Kidney epithelial cell (primary cell): ENCODE measurements at places on chromosomes 13 and 19.

- no peak for DNase-seq
Observed at GRCh38 chr13:30332456-30333143, 25.2 kb upstream of the KATNAL1 start.

GRCh38 chr19:44823373-44823698 lies 14.4 kb downstream of the BCAM start:
- DNase-seq = no peak

DNA sequence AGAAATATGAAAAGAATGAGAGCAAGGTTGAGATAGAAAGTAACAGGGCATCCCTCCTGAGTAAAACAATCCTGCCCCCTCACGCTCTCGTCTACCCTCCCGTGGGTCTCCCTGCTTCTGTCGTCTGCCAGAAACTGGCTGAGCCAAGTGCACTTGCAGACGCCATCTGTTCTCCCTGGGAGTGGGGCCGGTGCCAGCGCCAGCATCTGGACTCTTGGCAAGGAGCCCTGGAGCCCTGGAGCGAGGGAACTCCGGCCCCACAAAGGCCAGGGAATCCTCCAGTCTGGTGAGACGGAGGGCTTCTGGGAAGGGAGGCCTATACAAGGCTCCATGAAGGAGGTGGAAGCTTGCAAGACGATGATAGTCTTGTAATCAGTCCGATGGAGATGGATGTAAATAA lies 2.3 kb upstream of the TMEM91 start:
- no peak for DNase-seq

DNA sequence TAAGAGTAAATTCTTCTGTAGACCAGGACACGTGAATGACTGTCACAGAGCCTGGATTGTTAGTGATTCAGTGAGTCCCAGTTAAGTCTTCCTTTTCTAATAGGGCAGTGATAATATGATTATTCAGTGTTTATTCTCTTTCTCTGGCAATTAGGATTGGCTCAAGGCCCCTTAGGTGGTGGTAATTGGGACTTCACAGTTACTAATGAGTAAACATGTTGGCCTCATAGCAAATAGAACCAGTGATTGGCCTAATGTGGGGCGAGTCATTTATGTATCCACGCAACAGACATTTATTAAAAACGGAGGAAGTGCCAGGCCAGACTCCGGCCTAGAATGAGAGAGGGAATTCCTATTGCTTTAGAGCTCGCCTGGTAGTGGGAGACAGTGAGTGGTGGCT lies 72.4 kb downstream of the SHISA2 start:
- no peak for DNase-seq

- no peak for DNase-seq
Observed at GRCh38 chr19:33301144-33301899, 1.0 kb downstream of the CEBPA start.

DNA sequence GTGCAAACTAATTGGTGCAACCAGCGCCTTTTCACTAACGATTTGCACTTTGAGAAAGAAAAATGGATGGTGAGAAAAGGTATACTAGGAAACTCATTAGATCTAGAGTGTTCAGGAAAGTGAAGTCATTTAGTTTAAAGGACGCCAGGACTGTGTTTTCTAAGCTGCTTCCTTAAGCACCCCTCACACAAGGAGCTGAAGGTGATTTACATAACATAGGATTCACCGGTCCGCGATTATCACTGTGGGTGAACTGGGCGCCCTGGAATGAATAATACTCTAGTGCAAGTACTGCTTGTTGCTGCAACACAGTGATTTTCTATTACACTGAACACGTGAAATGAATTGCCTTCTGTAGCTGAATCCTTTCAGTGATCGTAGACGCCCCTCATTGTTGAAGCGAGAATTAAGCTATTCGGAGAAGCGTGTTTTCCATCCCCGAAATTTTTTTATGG lies 2.6 kb upstream of the MAB21L1 start:
- DNase-seq = no peak

- peak; percentile 28 for DNase-seq
Observed at GRCh38 chr19:11848594-11849469, at the start of gene ZNF439. Gene ZNF439 (plus strand): TSS chr19:11848726. CDS start chr19:11848868, 142 bp downstream.

- DNase-seq = no peak
Observed at GRCh38 chr13:80441968-80442367, 101.0 kb upstream of the SPRY2 start.
